Hippocampal formation (tissue), 2 donors: ENCODE measurements at places on chromosomes 7 and 10.
A peak's percentile ranks its signal among the peaks of the same experiment; 100 is the strongest.

- DNase-seq = no peak
Measured at GRCh38 chr7:48511080-48511479, 339.8 kb downstream of the ABCA13 start.

DNA sequence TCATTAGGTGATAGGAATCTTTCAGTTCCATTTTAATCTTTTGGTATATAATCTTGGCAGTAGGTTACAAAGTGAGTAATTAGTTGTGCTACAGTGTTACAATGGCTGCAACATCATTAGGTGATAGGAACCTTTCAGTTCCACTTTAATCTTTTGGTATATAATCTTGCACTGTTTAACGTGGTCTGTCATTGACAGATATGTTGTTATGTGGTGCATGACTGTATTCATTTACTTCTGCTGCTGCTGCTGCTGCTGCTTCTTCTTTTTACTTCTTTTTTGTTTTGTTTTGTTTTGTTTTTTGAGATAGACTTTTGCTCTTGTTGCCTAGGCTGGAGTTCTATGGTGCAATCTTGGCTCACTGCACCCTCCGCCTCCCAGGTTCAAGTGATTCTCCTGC is 28.6 kb downstream of the ST7 start:
- no peak for DNase-seq

DNA sequence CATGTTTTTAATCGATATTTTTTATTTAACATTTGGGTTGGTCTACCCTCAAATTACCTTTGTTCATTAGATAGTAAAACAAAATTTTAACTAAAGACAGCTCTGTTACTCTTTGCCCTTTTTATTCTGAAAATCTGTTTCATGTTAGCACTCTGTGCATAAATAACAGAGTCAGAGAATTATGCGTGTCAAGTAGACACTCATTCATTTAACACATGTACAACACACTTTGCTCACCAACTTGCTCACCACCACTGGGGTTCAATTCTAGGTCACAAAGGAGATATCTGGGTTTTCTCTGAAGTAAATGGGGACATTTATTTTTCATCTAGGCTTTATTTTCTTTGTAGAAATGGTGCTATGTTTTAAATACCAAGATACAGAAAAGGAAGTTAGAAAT is 457.4 kb upstream of the SEMA3D start:
- DNase-seq = no peak

DNA sequence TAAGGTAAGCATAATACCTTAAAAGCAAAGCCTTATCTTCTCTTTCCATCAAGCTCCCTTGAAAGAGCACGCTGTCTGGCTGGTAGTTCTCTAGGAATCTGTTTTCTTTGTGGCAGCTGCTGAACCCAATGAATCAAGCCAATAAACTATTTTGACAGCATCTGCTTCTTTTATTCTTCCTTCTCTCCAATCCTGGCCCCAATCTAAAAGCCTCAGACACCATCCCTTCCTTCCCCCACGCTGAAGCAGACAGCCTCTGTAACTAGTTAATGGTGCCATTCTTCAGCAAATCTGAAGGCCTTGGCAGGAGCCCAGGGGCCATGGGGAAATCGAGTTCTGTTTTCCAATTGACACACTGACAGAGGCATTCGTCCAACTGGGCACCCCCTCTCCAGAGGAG is 186.6 kb upstream of the LYZL1 start:
- DNase-seq = peak; percentile 3

DNA sequence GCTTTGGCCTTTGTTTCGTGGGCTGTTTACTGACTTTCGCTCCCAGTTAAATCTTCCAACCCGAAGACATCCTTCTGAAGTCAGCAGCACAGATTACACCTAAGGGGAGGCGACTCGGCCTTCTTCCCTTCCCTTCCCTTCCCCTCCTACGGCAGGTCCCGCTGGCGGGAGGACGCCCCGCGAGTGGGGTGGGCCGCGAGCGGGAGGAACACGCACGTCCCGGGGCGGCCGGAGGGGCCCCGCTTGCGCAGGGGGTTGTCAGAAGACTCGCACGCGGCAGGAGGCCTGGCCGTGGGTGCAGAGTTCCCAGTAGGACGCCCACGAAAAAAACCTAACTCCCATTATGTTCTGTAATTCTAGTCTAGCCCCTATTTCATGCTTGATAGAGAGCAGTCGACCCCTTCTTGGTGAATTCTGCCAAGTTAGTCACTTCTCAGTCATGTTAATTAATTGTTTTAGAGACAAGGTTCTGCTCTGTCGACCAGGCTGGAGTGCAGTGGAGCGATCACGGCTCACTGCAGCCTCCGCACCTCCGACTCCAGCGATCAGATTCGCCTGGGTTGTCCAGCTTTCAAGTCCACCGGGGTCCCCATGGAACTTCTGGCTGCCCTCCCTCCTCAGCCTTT is 19.2 kb upstream of the ZNF32 start:
- DNase-seq = no peak
